ENCODE measurements at places on chromosomes 7 and 10.

DNA sequence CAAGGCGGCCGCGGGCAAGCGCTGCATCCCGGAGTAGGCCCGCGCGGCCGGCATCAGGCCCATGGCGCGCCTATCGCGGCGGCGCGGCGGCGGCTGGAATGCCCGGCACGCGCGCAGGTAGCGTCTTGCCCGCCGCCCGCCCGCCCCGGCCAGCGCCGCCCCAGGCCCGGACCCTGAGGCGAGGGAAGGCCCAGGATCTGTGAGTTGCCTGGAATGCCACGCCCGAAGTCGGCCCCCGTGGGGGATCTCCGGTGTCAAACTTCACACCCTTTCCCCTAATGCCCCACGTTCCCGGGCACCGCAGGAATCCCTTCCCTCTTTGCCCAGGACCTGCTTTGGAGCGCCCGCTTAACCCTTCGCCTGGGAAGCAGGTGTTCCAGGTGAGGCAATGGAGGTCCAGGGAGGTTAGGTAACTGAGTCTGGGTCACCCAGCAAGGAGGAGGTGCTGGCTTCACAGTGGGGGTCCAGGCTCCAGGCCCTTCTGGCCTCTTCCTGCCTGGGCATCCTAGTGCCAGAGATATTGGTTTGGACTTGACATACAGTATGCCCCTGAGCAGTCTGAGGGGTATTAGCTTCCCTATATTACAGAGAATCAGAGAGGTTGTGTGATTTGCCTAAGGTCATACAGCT, 138.1 kb downstream of the ARHGAP22 start:
- no peak for DNase-seq

DNA sequence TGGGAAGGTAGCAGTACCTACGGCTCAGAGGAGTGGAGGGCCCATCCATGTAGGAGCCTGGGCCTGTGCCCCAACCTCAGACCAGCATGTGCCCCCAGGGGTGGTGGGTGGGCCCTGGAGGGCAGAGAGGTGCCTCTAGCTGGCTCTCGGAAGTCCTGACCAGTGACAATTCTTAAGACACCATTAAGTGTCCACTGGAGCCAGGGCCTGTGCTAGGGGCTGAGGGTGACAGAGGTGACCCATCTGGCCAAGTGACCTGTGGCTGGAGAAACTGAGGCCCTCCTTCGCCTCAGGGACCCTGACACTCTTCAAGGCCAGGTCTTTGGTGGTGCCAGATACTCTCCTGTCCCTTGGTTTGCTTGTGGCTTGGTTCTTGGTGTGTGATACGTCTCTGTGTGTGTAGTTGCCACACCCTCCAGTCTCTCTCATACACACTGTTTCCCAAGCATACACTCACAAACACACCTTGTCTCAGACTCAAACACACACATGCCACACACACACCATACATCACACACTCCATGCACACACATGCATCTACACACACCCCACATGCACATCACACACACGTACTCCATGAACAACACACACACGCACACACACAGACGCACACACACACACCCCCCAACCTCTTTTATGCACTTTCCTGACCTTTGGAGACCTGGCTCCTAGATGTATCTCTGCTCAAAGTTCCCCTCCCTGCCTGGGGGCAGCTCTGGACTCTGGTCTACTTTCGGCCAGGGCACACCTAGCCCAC, 897 bp upstream of the RAMP3 start:
- no peak for DNase-seq

DNA sequence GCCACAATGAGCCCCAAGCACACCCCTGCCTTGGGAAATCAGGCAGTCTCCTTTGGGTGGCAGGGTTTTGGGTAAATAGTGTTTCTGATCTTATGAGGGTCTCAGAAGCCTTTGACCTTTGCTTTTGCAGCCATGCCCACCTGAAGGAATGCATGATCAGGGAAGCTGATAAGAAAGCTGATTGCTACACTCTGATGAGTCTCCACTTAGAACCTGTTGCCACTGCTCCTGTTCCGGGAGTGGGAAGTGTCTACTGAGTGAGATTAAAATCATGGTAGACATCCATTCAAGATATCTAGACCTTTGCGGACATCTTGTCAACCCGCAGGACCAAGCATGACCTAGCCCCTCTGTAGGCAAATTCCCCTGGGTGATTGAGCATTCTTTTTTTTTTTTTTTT, 282.6 kb downstream of the SKIDA1 start:
- no peak for DNase-seq

DNA sequence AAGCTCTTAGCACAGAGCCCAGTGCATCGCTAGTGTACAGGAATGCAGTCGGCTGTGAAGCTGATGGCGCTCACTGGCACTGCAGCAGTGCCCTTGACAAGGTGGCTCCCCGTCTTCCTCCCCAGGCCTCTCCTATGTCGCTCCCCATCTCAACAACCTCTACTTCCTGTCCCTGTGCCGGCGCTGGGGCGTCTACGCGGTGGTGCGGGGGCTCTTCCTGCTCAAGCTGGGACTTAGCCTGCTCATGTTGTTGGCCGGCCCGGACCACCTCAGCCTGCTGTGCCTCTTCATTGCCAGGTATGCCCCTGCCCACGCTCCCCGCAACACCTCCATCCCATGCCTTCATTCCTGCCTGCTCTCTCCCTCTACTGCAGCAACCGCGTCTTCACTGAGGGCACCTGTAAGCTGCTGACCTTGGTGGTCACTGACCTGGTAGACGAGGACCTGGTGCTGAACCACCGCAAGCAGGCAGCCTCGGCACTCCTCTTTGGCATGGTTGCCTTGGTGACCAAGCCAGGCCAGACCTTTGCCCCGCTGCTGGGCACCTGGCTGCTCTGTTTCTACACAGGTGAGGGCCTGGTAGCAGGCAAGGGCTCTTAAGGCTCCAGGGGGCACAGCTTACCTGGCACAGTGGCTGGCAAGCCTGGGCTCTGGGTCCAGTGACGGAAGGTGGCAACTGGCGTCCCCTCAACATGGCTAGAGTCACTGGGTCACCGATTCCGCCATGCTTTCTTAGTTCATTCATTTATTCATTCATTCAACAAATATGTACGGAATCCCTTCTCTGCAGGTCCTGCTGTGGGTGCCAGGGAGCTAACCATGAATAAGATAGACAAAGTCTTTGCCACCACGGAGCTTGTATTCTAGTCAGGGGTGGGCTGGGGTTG, 22.3 kb upstream of the C10orf95 start:
- no peak for DNase-seq

- no peak for DNase-seq
Measured at GRCh38 chr10:34730726-34731125, 84.4 kb downstream of the PARD3 start.

- peak; percentile 36 for DNase-seq
Measured at GRCh38 chr10:100046021-100046486, 35.6 kb downstream of the CPN1 start.

GRCh38 chr10:83982812-83983211, 156.5 kb upstream of the GHITM start:
- DNase-seq = no peak

GRCh38 chr10:122342293-122343134, 32.0 kb upstream of the PLEKHA1 start:
- no peak for DNase-seq

DNA sequence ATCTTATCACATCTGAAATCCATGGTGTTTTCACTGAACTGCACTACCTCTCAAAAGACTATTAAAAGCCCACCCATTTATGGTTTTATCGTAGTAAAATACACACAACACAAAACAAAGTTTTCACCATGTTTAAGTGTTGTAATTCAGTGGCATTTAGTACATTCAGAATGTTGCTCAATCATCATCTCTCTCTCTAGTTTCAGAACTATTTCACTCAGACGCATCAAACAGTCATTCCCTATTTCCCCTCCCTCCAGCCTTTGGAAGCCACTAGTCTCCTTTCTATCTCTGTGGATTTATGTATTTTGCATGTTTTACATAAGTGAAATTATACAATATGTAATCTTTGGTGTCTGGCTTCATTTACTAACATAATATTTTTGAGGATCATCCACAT, 332.6 kb downstream of the TNS3 start:
- DNase-seq = no peak

DNA sequence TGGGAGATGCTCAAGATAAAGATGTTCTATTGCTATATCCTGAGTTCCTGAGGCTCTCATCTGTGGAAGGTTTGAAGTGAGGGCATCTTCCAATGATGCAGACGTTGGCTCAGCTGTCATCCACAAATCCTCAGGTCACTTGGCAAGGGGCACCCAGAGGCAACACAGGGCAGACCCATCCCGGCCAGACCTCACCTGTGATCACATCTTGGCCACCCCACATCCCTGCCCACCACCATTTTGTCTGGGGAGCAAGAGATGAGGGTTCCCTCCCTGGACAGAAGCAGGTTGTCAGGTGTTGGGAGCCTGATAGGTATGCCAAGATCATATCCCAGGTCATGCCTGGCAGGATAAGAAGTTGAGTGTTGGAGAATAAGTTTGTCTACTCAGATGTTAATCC, 918.2 kb upstream of the ZNF722 start:
- DNase-seq = no peak

- no peak for DNase-seq
Measured at GRCh38 chr7:159040912-159041711, 103.6 kb downstream of the VIPR2 start.

GRCh38 chr10:67296926-67297325, 371.1 kb downstream of the LRRTM3 start:
- no peak for DNase-seq

DNA sequence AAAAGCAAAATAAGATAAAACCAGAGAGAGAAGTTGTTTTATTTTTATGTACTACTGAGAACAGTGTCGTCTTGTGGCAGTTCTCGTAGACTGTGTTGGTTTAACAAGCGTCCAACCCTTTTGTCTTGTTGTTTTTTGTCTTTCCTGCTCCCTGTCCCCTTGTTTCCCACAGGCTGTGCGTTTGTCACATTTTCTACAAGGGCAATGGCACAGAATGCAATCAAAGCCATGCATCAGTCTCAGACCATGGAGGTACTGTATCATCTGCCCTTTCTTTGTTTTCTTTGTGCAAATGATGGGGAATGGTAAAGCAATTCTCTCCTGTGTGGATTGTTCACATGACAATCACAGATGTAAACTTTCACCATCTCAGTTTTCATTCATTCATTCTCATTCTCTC, 248.8 kb downstream of the CELF2 start:
- no peak for DNase-seq

DNA sequence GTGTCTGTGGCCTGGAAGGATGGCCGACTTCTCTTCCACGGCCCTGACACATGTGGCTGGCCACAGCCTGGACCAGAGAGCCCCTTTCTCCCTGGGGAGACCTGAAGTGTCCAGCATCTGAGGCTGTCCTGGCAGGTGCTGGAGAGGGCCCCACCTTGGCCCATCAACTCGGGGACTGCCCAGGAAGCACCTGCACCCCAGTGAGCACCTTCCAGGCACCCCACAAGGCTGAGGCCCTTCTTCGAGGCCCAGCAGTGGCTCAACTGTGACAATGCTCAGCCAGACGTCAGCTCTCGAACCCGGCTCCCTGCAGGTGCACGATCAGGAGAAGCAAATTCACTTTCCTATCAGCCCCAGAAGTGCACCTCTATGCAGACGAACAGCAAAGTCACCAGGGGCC, 24.3 kb downstream of the RGS10 start:
- no peak for DNase-seq

DNA sequence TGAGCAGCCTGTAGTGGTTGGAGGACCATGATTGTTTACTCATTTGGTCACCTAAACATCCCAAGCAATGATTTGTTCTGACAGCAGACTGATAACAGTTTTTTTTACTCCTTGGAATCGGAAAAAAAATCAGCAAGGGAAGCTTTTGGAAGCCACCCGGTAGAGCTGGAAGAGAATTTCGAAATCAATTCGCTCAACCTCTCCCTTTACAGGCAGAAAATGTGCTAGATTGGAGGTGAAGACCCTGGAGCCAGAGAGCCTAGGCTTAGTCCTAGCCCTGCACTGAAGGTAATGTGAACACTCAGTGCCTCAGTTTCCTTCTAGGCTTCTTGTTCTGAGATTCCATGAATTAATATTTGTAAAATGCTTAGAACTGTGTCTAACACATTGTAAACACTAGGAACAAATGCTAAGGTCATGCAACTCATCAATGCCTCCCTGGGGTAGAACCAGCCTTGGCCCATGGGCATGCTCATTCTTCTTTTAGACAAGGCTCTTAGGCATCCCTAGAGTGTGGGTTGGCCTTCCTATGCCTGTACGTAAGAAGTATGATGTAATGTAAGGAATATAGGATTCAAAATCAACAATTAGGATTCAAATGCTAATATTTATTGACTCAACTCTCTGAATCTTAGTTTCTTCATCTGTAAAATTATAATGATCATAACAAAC, 52.7 kb downstream of the MET start:
- no peak for DNase-seq

- DNase-seq = no peak
Measured at GRCh38 chr10:124568339-124568738, 106.7 kb downstream of the LHPP start.

DNA sequence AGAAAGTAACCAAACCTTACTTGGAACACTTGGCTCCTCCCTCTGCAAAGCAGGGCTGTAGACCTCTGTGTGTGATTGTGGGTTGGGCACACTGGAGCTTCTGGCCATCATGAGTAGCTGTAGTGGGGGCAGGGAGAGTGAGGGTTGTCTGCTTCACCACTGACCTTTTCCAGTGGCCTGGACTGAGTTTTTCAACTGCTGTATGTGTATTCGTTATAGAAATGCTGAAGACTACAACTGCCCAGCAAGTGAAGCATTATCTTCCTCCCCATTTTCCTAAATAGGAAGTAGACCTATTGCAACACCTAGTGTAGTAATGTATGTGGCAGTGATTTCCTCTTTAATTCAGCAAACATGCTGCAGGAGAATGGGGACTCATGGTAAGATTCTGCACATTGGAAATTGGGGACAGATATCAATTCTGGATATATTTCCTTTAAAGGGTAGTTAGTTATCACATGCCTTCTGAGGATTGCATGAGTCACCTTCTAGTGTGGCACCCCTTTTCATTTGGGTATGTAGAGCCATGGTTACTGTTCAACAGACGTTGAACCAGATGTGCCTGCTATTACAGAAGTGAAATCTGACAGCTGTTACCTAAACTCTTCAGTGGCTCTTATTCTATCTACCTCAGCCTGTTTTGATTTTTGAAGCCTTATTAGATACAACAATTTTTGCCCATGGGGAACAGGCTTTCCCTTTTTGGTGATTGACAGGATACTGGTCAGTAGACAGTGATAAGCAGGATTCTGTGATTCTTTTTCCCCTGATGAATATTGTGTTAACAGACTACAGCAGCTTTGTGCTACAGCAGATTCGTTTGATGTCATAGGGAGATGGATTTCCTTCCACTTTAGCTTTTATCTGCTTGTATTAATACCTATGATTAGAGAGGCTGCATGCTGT, 130.9 kb downstream of the SND1 start:
- no peak for DNase-seq

All from GOT3 (cell line).